ENCODE measurements at places on chromosomes 7 and 10.

GRCh38 chr10:93458821-93459257, 23.3 kb downstream of the MYOF start:
- DNase-seq: no peak

DNA sequence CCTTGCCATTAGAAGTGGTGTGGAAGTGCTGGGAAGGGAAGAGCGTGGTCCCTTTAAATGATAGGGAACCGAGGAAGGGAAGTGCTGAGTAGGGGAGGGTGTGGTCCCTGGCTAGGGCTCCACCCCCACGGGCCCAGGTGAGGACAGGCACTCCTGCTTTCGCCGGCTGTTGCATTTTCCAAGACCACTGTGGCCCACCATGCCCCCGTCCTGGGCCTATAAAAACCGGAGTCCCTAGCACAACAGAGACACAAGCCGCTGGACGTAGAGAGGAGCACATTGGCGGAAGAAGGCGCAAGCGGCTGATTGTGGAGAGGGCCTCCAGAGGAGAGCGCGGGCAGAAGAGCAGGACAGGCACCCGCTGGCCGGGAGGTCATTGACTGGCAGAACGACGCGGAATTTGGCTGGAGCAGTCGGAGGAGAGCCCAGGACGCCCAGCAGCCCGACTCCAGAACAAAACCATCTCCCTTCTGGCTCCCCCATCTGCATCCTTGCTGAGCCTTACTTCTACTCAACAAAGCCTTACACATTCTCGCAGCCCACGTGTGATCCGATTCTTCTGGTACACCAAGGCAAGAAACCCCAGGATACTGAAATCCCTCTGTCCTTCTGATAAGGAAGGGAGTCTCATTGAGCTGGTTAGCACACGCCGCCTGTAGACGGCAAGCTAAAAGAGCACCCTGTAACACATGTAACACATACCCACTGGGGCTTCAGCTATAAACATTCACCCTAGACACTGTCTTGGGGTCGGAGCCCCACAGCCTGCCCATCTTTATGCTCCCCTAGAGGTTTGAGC, 146.2 kb upstream of the LYZL1 start:
- DNase-seq: no peak

- no peak for DNase-seq
Observed at GRCh38 chr7:137633133-137633532, 213.6 kb downstream of the DGKI start.

GRCh38 chr10:48940372-48940771, 732 bp upstream of the LRRC18 start:
- DNase-seq: no peak

- DNase-seq: no peak
Observed at GRCh38 chr10:12902851-12903358, 98.6 kb downstream of the CCDC3 start.

DNA sequence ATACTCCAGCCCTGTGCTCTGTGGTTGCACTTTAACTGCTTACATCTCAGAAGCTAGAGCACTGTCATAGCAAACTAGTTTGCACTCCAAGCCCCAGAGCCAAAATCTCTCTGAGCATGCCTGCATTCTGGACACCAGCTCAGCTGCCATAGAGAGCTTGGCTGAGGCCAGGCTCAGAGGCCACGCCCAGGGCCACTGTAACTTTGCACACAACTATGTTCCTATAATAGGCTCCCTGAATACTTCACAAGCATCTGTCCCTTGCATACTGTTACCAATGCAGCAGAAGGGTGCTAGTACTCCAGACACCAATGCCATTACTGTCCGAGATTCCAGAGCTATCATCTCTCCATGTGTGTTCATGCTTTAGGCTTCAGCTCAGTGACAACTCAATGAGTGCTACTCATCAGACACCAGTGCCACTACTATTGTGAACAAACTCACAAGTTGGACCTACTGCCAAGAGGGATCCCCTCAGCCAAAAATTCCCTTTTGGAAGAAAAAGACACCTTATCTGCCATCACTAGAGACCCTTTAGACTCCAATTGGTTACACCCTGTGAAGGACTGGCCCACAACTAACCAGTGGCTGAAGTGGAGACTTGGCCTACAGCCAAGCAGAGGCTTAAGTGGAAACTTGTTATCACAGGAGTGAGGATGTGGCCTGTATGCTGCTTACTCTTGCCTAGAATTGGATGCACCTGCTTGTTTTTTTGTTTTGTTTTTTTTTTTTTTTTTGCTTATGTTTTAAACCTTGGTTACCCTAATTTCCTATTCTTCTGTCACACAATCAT, 211.6 kb upstream of the MAGI2 start:
- DNase-seq: no peak

DNA sequence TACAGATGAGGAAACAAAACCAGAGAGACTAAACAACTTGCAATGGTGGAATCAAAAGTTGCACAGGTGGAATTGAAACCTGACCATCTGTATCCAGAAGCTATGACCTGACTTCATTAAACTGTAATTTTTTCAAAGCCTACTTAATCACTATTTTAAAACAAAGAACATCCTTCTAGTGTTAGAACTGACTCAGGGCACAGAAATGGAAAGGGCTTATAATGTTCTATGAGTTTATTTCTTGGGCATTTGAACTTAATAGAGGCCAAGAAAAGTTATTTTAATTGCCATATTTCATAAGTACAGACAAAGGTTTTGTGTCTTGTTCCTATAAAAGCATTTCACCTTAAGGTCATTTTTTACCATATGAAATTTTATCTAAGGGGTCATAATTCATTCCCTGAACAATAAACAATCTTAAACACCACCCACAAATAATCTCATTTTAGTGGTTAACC, 8.8 kb downstream of the ITGB1 start:
- no peak for DNase-seq

- no peak for DNase-seq
Observed at GRCh38 chr7:50142425-50143017, 49.5 kb upstream of the ZPBP start.

- no peak for DNase-seq
Observed at GRCh38 chr10:110641256-110641655, 2.9 kb upstream of the RBM20 start.

GRCh38 chr7:77935652-77936348, 137.2 kb downstream of the PHTF2 start:
- no peak for DNase-seq

- DNase-seq: no peak
Observed at GRCh38 chr10:29636178-29636577, 1.4 kb upstream of the SVIL start.

- DNase-seq: no peak
Observed at GRCh38 chr10:124739986-124740368, 4.2 kb downstream of the FAM53B start.

GRCh38 chr10:92268748-92269147, 22.1 kb downstream of the CPEB3 start:
- no peak for DNase-seq

DNA sequence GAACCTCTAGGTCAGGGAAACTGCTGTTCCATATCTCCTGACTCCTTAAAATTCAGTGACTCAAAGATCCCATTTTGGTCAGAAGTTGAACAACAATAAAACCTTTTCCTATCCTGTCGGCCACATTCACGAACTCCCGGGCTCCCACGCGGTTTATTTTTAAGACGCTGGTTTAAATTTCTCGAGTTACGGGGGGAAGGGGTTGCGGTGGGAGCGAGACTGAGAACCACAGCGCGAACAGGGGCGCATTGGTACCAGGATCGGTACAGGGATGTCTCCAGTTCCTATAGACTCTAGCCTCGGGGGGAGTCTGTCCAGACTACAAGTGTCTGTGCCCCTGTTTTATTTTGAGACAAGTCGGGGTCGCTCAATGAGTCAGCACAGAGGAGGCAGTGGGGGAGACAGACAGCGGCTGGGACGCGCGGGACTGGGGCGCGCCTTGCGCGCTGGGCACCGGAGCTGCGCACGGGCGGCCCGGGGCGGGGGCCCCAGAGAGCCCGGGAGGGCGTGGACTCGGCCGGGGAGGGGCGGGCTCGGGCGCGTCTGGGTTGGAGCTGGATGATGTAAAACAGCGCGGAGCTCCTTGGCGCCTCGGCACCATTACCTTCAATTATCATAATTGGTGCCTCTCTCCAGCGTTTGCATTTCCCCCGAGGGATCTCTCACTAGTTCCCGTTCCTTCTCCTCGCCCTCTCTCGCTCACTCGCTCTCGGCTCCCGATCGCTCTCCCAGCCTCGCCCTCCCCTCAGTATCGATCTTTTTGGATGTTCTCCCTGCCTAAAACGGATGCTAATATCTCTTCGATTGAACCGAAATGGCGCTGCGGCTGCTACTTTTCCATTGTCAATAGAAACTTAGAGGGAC, 8.7 kb upstream of the BAMBI start:
- no peak for DNase-seq

DNA sequence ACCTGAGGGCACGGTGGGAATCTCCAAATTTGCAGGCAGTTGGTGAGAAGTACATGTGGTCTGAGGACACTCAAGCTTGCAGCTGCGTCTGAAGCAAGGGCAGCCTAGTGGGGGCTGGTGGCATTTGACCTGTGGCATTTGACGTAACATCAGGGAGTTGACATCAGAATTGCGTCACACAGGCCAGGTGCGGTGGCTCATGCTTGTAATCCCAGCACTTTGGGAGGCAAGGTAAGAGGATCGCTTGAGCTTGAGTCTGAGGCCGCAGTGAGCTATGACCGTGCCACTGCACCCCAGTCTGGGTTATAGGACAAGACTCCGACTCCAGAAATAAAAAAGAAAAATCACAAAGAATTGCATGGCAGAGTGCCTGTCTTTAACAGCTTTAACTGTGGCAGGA, 25.6 kb upstream of the RBAK start:
- DNase-seq: no peak

- DNase-seq: no peak
Observed at GRCh38 chr7:151736403-151736909, 140.5 kb downstream of the PRKAG2 start.

GRCh38 chr10:75358835-75359421, 42.6 kb downstream of the ZNF503 start:
- no peak for DNase-seq

GRCh38 chr10:89357975-89358374, 19.9 kb upstream of the IFIT1B start:
- no peak for DNase-seq

- no peak for DNase-seq
Observed at GRCh38 chr10:11404901-11405300, 206.5 kb downstream of the USP6NL start.

Data from esophagus squamous epithelium (tissue), 5 donors.